ENCODE measurements at places on chromosomes 7 and 10. TPM values are rescaled to one million over a fixed set of nuclear protein-coding genes. Genes with fewer than 3 reads are reported as not detected.
A peak's percentile ranks its signal among the peaks of the same experiment; 100 is the strongest.

SLC26A3 gene
- 0.24 TPM for total RNA-seq

TET1 gene
- 1.1 TPM for total RNA-seq

CPN1 gene
- total RNA-seq, result not detected

GRCh38 chr10:30093303-30093950 lies 34.0 kb upstream of the JCAD start:
- no peak overlapping the region for H3K27ac ChIP-seq
- H3K4me1 ChIP-seq, result no peaks in the 10 kb centered on the region
- no peaks in the 10 kb centered on the region for H3K27me3 ChIP-seq
- H3K4me3 ChIP-seq, result no peak overlapping the region
- DNase-seq, result no peak

DNA sequence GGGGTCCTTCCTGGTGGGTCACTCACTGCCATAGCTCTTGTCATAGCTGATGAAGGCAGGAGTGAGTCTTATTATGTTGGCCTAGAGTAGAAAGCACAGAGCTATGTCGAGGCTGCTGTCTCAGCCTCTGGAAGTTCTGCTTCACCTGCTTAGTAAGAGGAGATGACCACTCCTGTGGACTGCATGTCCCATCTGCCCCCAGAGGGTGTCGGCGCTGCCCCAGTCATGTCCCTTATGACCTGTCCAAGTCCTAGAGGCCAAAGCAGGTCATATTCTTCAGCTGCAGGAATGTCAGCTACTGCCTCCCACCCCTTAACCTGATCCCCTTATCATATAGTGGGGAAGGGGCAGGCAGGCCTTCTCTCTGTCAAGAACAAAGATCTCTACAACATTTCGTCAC lies 72.4 kb upstream of the AGK start:
- no peaks in the 10 kb centered on the region for H3K27me3 ChIP-seq
- H3K4me3 ChIP-seq, result no peak overlapping the region
- no peaks in the 10 kb centered on the region for H3K36me3 ChIP-seq
- H3K27ac ChIP-seq, result no peak overlapping the region
- peaks cover 6% of the 10 kb centered on the region for H3K4me1 ChIP-seq

DNA sequence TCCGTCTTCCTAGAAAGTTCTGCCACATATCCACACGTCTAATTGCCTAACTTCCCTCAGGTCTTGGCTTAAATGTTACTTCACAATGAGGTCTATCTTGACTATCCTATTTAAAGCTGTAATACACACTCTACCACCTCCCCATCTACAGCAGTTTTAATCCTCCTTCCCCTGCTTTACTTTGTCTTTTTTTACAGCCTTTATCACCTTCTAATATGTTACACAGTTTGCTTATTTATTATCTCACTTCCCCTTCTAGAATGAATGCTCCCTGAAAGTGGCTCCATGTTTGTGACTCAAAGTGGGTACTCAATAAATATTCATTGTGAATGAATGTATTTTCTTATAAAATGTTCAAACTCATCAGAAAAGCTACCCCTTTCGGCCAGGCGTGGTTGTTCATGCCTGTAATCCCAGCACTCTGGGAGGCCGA lies 13.6 kb upstream of the MICU1 start:
- H3K4me1 ChIP-seq, result peaks cover 7% of the 10 kb centered on the region
- no peaks in the 10 kb centered on the region for H3K27me3 ChIP-seq
- peak overlapping the region; percentile 5 for H3K27ac ChIP-seq
- DNase-seq, result no peak

- H3K27me3 ChIP-seq, result no peaks in the 10 kb centered on the region
- peak overlapping the region; percentile 48 for H3K27ac ChIP-seq
- H3K4me1 ChIP-seq, result peaks cover 2% of the 10 kb centered on the region
- DNase-seq, result no peak
- H3K36me3 ChIP-seq, result no peaks in the 10 kb centered on the region
These were observed 59.1 kb upstream of the CALD1 start for GRCh38 chr7:134720091-134720935.

Measured in psoas muscle (tissue), 8 donors.